Purkinje cell (primary cell): ENCODE measurements at places on chromosomes 12 and 14. TPM values are rescaled to one million over a fixed set of nuclear protein-coding genes. Genes with fewer than 3 reads are reported as not detected.

PRKAB1 gene
- 12.0 TPM in 1 of 2 replicates, not detected in the other for polyA plus RNA-seq

KRT71 gene
- polyA plus RNA-seq = not detected in 2 replicates

ATL1 gene
- polyA plus RNA-seq = 204 and 300 TPM in 2 replicates

TEX52 gene
- not detected in 2 replicates for polyA plus RNA-seq

KRT6C gene
- polyA plus RNA-seq = not detected in 2 replicates

IAPP gene
- not detected in 2 replicates for polyA plus RNA-seq

SMAGP gene
- polyA plus RNA-seq = 1.5 TPM in 1 of 2 replicates, not detected in the other

IKZF4 gene
- 1.0 and 2.1 TPM in 2 replicates for polyA plus RNA-seq

TRPV4 gene
- not detected in 2 replicates for polyA plus RNA-seq

NOS1 gene
- polyA plus RNA-seq = 0.17 TPM in 1 of 2 replicates, not detected in the other
